ENCODE measurements at places on chromosomes 4 and X.

DNA sequence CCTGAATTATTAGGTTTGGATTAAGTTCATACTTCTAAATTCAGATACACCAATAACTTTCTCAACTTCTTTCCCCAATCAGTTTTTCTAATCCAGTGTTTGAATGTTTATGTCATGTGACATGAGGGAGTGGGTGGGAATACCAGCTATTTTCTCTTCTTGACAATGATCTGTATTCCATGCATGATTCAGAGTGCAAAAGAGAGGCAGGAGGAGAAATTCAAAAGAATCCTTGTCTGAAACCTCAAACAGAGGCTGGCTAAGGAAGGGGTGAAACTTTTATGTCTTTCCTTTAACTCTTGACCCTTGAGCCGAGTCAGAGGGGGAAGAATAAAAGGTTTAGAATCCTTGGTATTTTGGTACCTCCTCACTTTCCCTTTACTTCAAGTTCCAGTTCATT, 544.7 kb downstream of the SPRY1 start:
- no peak for DNase-seq

GRCh38 chr4:154720618-154721267, 23.1 kb upstream of the LRAT start:
- no peak for DNase-seq

- no peak for DNase-seq
Measured at GRCh38 chrX:23861215-23861896, 46.4 kb downstream of the APOO start.

GRCh38 chrX:118207831-118208453, 91.3 kb upstream of the KLHL13 start:
- no peak for DNase-seq

DNA sequence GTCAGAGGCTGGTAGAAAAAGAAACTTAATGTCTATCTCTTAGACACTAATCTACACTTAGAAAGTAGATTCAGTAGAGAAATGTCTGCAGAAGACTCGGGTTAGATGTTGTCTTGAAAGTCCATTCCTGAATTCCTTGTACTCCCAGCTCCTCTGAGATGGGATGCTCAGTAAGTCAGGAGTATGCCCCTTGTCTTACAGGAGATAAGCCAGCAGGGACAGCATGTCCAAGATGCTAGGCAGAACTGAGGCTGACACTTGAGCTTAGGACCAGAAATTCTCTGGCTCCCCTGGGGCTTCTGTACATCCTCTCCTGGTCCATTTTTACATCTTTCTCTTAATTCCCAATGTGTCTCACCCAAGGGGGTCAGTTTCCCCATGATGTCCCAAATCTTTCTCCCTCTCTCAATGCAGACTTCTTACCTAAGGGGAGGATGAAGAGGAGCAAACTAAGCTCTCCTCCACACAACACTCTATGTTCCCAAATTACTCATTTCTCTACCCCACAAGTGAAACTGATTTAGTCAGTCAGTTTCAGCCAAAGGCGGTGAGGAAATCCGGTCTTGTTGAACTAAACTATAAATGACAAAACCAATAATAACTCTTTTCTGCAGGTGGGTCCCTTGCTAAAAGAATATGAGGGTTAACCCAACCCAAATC, 558.2 kb upstream of the DIPK2B start:
- DNase-seq: peak; percentile 49

All from HCEC 1CT (cell line).